ENCODE measurements at places on chromosomes 13 and 19.

GRCh38 chr13:28282451-28282850 lies 144.1 kb downstream of the PAN3 start:
- DNase-seq = no peak

GRCh38 chr13:72639377-72639776 lies 88.1 kb downstream of the MZT1 start:
- DNase-seq = no peak

GRCh38 chr13:30806784-30807183 lies 71.4 kb downstream of the ALOX5AP start:
- no peak for DNase-seq

GRCh38 chr19:18993115-18993514 lies 40.2 kb downstream of the SUGP2 start:
- no peak for DNase-seq

GRCh38 chr19:17052439-17052838 lies 22.8 kb downstream of the HAUS8 start:
- DNase-seq = no peak

- no peak for DNase-seq
These were observed 191.8 kb downstream of the PCCA start for GRCh38 chr13:100280681-100281080.

GRCh38 chr13:51070005-51070649 lies 40.9 kb downstream of the C13orf42 start:
- DNase-seq = peak; percentile 69

DNA sequence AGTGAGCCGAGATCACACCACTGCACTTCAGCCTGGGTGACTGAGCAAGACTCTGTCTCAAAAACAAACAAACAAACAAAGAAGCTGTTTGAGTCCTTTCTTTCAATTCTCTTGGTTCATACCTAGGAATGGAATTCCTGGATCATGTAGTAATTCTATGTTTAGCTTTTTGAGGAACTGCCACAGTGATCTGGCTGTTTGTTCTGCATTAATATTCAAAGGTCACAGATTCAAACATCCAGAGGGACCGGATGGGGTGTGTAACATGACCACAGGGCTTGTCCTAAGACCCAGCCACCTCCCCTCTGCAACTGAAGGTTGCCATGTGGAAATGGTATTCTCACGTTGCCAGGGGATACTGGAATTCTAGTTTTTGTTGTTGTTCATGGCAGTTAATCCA lies 10.2 kb downstream of the COLGALT1 start:
- DNase-seq = no peak

GRCh38 chr19:5091684-5092480 lies 123.0 kb downstream of the KDM4B start:
- DNase-seq = no peak

- no peak for DNase-seq
These were observed 300.7 kb downstream of the DCT start for GRCh38 chr13:94178625-94179244.

- no peak for DNase-seq
These were observed 36.6 kb upstream of the SLAIN1 start for GRCh38 chr13:77660841-77661250.

DNA sequence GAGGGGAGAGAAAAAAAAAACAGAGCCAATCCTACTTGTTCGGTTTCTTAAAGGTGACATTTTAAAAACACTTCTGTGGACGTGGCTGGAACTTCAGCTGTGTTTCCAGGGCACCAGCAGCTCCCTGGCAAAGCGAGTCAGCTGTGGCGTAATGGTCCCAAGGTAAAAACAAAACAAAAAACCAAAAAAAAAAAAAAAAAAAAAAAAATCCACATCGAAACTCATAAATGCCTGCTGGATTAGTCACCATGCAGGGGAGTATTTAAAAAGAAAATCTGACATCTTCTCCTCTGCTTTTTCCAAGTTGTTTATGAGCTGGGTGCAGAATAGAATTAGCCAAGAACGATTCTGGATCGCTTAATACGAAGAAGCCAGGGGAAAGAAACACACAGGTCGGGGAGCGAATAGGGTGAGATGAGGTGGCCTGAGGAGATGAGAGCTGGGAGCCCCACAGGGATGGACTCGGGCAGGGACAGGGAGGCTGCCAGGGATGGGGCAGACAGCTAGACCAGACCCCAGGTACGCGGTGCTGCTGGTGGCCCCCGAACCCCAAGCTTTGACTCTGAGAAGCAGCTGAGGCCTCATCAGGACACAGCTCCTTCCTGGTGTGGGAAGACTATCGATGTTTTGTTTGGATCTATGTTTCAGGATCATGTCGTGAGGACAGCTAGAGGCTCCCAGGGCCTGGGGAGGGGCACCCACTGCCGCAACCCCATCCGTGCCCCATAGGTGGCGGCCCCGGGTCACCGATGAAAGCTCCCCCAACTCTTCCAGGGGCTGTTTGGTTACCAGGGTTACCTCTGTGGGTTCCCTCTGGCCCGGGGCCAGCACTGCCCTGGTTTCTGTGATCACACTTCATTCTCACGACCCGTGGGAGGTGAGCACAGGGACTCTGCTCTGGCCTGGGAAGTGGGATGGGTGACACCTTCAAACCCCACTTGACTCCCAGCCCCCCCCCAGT lies 3.1 kb upstream of the CTXN1 start:
- no peak for DNase-seq

DNA sequence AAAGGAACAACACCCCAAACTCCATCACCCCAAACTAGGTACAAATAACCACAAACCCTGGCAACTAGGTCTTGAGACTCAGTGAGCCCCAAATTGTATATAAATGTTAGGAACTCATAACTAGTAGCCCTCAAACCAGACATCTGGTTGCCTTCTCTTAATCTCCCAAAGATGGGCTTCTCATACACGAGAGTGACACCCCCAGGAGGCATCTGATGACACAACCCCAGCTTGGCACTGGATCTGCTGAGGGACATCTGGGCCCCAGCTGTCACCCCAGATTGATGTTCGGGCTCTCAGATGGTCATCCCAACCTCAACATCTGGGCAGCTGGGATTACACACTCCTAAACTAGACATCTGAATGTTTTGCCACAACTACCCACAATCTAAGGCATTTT lies 14.8 kb downstream of the RABAC1 start:
- DNase-seq = no peak

GRCh38 chr13:79686441-79686840 lies 205.5 kb downstream of the NDFIP2 start:
- DNase-seq = no peak

DNA sequence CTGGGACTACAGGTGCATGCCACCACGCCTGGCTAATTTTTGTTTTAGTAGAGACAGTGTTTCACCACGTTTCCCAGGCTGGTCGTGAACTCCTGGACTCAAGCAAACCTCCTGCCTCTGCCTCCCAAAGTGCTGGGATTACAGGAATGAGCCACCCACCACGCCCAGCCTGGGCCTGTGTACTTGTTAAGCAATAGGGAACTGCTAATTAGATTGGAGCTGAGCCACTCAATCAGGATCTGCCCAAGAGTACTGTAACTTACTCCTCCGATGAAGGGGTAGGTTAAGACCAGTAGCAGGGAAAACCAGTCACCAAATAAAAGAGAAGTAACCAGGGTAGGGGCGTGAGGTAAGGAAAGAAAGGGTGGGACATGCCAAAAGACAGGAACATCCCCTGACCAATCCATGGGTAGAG lies 2.3 kb downstream of the DDX39A start:
- DNase-seq = no peak

- DNase-seq = no peak
These were observed 3.8 kb downstream of the LGI4 start for GRCh38 chr19:35130761-35131720.

GRCh38 chr13:91346850-91347201 lies 661 bp upstream of the MIR17HG start:
- DNase-seq = no peak

GRCh38 chr19:46954993-46955812 lies 64.4 kb upstream of the NPAS1 start:
- DNase-seq = no peak

DNA sequence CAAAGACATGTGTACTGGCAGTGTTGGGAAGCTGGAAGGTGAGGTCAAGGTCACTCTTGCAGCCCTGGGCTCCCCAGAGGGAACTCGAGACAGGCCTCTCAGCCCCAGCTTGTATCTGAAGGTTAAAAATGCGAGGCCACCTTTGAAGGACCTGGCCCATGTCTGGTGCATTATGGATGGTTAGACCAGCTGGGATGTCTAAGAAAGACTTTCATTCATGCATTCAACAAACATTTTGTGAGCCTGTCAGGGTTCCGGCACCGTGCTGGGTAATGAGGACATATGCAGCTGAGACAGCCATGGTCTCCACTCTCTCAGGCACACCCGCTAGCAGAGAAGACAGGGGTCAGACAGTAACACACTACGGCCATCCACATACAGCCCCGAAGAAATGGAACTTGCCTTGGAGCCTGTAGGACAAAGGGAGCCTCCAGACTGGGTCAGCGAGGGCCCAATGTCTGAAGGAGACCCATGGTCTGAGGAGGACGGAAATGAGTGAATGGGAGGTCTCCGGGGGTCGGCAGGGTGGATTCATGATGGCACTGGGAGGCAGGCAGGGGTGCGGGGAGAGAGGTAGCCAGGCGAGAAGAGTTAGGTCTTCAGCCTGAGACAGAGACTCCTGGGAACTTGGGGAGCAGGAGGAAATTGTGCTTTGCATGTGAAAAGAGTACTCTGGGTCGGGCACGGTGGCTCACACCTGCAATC lies 19.0 kb downstream of the VSTM2B start:
- no peak for DNase-seq

DNA sequence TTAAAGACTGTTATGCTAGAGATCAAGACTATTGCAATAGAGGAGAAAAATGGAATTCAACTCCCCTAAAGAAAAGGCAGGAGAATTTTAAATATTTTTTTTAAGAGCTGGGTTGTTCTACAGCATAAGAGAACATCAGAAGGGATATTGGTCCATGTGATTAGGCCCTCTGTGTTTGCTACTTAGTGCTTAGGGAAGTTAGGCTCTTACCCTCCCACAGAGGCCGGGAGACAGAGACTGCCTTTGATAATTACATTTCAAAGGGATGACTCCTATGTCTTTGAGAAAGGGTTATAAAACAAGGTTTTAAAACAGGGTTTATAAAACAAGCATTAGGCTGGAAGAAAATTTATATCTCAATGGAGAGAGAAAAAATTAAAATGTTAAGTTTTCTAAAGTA lies 1248.1 kb upstream of the PCDH20 start:
- DNase-seq = no peak

GRCh38 chr13:29901710-29902631 lies 51.6 kb upstream of the UBL3 start:
- no peak for DNase-seq

DNA sequence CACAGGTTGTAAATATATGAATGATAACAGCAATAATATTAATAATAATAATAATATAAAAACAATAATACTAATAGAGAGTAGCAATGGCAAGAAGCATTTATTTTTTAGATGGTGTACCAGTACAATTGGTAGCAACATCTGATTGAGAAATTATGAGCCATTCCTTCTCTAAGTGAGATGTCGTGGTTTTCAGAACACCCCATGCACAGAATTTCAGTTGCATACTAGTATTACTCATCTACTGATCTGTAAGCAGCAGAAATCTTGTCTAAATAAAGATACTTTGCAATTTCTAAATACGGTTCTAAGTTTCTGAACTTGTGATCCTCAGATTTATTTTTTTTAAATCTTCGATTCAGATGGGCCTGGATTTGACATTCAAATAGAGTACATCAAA lies 788.0 kb upstream of the ATXN8OS start:
- DNase-seq = no peak

DNA sequence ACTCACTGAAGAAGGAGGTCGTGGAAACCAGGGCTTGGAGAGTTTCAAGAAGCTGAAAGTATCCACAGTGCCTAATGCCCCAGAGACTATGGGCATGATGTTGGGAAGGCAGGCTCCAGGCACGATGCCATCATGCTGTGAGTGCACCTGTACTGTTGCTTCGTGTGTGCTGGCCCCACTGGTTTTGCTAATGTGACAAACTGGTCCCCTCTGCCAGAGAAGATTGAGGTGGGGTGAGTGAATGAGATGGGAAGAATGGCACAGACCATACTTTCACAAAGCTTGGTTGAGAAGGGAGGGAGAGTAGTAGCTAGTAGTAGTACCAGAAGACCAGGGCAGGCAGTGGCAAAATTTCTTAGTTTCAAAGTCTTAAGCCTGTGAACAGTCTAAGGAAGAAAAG lies 19.0 kb upstream of the POP4 start:
- DNase-seq = no peak

DNA sequence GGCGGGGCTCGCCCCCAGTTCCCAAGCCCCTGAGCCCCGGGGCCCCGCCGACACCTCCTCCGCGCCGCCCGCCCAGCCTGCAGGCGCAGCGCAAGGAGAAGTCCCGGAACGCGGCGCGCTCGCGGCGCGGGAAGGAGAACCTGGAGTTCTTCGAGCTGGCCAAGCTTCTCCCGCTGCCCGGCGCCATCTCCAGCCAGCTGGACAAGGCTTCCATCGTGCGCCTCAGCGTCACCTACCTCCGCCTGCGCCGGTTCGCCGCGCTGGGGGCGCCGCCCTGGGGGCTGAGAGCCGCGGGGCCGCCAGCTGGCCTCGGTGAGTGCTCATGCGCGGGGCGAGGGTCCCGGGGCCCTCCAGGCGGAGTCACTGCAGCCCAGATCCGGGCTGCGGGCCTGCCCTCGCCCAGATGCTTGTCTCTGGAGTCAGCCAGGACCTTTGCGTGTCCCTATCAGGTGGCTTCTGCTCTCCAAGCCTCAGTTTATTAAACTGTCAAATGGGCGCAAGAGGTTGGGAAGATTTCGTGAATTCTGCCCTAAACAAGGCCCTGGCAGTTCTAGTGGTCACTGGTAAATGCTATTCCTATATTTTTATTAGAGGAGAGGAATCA lies 2.0 kb downstream of the NPAS1 start:
- no peak for DNase-seq

GRCh38 chr19:28685802-28686201 lies 527.1 kb downstream of the UQCRFS1 start:
- DNase-seq = no peak

DNA sequence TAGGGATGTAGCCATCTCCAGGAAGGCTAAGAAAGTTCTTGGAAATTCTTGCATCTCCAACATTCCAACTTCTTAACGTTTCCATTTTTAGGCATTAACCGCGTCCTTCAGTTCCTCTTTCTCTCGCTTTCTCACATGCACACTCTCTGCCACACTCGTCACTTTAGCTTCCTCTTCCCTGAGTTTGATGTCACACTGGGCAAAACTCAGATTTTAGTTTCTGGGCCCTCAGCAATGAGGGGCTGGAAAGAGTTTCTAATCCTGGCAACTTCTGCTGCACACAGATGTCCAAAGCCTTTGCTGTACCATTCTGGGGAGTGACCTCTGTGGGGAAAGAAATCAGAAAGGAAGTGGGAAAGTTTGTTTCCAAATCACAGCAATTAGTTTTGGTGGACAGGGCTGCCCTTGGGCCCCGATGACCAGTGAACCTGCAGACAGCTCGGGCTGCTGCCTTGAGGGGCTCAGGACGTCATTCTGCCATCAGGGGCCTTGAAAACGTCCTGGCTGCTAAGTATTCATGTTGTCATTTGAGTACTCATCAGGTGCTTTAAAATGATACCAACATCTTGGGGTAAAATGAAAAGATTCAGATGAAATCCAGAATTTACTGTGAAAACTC lies 89.3 kb downstream of the KL start:
- no peak for DNase-seq

DNA sequence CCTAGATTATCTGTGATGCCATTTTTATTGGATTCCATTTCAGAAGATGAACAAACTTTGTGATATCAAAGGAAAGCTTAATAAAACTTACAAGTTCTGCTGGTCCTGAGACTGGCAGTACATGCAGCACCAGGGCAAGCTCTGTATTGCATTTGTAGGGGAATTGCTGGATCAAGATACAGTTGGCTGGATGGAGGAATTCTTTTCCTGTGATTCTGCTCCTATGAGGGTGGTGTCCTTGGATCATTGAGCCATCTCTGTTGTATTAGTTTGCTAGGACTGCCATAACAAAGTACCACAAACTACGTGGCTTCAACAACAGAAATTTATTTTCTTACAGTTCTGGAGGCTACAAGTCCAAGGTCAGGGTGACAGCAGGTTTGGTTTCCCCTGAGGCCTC lies 33.9 kb upstream of the CSNK1A1L start:
- DNase-seq = no peak

Measured in left renal cortex interstitium (tissue), 4 donors.